ENCODE measurements at places on chromosomes 12 and 14.

DNA sequence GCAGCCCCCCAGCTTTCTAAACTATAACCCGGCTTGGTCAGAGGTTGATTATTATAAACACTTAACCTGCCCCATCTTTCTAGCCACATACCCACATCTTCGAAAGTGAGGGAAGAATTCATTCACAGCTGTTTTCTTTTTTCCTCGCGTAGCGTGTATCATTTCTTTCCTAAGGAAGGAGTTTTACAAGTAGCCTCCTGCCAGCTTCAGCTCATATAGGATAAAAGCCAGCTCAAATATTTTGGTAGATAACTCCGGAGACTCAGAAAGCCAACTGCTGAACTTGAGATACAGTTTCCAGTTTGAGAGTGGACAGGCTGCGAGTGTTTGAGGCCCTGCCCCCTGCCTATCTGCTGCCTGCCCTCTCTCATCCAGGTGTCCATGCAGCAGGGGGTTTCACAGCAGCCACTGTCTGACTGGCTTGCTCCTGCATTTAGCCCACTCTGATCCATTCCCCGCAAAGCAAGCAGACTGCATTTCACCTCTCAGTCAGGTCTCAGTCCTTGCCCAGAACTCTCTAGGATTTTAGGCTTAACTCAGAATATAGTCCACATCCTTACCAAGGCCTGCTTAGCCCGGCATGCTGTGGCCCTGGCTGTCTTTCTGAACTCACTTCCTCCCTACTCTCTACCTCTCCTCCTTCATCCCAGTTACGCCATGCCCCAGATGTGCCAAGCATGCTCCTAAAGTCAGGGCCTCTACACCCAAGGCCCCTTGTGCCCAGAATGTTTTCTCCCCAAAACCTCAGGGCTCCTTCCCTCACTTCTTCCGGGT lies 46.9 kb downstream of the EVL start:
- no peak for DNase-seq

DNA sequence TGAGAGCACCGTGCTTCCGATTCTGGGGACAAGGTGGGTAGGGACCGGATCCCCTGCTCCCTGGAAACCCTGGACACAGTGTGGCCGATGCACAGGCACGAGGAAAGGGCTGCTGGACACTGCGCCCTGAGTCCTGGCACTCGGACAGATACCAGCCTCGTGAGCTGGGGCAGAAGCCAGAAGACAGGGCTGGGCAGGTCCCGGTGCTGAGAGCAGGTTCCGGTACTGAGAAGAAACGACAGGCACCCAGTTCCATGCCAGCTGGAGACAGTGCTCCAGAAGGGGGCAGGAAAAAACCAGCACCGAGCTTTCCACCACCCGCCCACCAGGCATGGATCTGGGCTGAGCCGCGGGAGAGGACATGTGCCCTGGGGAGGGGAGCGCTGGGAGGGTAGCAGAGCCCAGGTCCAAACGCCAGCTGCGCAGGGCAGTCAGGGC lies 6.5 kb downstream of the XRCC3 start:
- no peak for DNase-seq

DNA sequence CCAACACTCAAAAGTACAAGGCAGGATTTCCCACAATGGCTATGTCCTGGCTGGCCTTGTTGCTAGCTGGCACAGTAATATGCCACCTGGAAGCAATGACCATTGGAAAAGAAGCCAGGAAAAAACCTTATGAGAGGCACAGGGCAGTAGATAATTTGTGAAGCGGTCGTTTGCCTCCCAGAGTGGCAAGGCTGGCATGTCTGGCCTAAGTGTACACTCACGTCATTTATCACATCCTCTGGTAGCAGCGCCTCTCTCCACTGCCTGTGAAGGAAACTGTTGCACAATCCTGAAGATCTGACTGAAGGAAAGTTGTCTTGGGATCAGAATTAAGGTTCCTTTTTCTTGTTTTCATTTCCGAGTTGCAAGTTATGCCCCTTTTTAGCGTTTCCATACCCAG lies 408.5 kb downstream of the ZFP36L1 start:
- DNase-seq, result no peak

GRCh38 chr12:76206039-76206676 lies 121.7 kb upstream of the NAP1L1 start:
- DNase-seq, result no peak

GRCh38 chr14:80658733-80659132 lies 282.8 kb downstream of the CEP128 start:
- no peak for DNase-seq

GRCh38 chr12:50017641-50018040 lies 7.7 kb downstream of the RACGAP1 start:
- DNase-seq, result no peak

DNA sequence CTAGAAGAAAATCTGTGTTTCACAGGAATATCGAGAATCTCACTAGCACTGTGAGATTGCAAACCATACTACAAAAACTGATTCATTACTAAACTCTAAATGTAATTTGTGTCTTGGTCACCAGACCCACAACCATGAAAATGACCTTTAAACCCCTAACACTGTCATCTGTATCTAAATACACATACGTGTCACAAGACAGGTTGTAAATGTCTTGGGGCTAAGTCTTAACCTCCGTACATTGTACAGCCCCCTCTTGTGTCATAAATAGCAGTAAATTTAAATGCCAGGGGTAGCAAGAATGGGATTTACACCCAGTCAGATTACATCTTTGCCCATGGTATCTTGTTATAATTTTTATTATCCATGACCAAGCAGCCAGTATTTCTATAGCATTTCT lies 117.3 kb downstream of the GPR135 start:
- DNase-seq, result no peak

DNA sequence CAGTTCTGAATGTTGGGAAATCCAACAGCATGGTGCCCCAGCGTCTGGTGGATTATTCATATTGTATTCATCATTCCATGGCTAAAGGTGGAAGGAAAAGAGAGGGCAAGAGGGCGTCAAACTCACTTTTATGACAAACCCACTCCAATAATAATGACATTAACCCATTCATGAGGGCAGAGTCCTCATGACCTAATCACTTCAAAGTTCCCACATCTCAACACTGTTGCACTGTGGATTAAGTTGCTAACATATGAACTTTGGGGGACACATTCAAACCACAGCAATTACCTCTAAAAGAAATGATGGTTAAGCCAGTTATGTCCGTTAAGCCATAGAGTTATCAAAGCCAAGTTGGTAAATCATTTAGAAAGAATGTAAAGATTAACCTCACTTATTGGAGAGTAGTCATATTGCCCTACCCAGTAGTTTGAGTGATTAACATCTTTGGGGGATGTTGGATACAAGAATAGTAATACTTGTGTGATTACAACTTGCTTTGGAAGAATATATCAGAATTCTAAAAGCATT lies 212.4 kb upstream of the FLRT2 start:
- no peak for DNase-seq

- DNase-seq, result no peak
Observed at GRCh38 chr14:92819011-92819597, 25.0 kb downstream of the GOLGA5 start.

- no peak for DNase-seq
Observed at GRCh38 chr14:50763382-50764007, 67.5 kb downstream of the NIN start.

DNA sequence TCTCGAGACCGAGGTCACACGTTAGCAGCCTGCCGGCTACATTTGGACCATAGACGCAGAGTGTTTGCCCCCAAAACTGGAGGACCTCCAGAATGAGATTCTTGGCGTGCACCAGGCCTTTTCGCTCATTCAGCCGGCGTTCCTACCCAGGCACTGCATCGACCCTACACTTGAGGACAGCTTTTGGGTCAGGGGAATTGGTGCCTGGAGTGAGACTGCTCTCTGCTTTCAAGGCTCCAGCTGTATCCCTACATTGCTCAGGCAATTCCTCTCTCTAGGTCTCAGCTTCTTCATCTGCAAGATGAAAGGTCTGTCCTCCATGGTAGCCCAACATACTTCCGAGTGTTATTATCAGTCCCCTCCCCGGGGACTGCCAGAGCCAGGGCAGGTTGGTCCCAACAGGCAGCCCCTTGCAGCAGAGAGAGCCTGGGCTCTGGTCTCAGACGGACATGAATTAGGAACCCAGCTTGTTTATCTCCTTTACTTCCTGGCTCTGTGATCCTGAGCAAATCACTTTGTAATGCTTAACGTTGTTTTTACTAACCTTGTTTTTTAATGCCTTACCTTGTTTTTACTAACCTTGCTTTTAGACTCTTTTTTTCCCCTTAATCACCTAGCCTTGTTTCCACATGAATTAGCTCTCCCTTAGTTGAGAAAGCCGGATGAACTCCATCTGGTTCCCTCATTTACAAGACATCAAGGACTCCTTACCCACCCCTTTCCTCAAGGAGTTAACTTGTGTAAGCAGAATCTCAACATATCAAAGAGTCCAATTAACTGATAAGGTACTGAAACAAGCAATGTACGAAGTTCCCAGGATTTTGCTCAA lies 892 bp downstream of the TCHP start:
- DNase-seq, result no peak

DNA sequence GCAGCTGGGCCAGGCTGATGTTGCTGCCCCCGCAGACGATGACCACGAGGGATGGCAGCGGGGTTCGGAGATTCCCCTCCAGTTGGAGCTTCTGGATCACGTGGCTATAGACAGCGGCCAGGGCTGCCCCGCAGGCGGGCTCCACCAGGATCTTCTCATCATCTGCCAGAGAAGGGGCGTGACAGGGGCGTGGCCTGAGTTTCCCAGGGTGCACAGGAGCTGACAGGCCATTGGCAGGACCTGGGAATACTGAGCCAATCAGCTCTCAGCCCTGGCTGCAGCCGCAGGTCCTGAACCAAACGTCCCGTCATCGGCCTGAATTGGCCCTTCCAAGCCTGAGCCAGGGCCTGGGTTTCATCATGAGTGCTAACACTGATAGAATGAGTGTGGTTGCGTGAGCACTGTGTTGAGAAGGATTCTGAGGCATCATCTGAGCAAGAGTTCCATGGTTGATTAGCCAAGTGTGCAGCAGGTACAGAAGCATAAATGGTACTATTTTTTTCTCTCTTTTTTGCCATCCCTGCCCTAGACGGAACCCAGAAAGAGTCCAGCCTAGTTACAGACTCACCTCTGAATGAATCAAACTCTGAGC lies 10.6 kb downstream of the SDS start:
- no peak for DNase-seq

DNA sequence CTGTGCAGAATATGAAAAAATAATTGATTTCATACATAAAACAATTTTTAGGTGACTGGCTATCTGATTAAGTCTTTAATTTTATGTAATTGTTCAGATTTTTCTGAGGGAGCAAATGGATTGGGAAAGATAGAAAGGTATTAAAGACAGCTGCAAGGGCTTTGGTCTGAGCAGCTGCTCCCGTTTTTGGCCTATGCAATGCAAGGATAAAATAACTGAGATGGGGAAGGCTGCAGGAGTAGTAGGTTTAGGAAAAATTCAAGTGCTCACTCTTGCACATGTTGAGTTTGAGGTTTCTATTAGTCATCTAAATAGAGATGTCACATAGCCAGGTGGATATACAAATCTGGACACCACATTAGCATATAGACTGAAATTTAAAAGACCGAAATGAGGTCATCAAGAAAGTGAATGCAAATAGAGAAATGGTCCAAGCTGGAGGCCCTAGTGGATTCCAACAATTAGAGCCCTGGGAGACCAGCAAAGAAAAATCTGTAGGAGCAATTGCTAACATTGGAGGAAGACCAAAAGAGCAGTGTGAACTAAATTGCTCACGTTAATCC lies 144.0 kb downstream of the PPFIA2 start:
- no peak for DNase-seq

- DNase-seq, result no peak
Observed at GRCh38 chr14:35385042-35385839, 19.3 kb downstream of the NFKBIA start.

DNA sequence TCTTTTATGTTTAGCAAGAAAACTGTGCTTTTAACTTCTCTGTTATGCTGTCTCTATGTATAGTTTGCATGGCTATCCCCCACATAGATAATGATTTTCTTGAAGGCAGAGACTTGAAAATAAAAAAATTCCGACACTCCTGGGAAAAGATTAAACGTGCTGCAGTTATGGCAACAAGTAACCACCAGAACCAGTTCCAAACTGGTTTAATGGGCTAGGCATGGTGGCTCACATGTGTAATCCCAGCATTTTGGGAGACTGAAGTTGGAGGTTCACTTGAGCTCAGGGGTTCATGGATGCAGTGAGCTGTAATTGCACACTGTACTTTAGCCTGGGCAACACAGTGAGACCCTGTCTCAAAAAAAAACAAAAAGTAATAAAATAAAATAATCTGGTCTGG lies 15.1 kb upstream of the CAPRIN2 start:
- DNase-seq, result no peak

GRCh38 chr14:55942826-55943225 lies 175.4 kb upstream of the PELI2 start:
- DNase-seq, result no peak

DNA sequence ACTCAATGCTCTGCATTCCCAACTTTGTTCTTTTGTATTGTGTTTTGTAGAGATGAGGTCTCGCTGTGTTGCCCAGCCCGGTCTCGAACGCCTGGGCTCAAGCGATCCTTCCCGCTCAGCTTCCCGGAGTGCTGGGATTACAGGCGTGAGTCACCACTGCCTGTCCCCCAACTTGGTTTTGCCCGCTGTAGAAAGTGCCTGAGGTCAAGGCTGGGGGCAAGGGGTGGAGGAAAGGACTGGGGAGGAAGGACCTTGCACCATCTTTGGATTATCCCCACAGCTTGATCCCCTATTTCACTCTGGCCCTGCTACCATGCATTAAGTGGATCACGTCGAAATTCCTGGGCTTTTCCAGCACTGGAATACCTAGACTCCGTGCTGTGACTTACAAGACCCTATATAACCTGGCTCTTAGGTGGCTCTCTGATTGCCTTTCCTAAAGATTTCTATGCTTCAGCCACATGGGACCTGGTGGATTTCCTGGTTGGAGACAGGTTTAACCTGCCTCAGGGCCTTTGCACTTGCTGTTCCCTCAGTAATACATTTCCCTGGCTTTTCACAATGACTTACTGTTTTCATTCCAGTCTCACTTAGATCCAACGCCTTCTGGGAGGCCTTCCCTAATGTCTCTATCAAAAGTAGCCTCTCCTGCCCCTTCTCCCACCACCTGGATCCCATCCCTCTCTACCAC lies 608 bp upstream of the PIANP start:
- no peak for DNase-seq

- peak; percentile 95 for DNase-seq
Observed at GRCh38 chr12:41277100-41277945, 89.2 kb downstream of the PDZRN4 start.

DNA sequence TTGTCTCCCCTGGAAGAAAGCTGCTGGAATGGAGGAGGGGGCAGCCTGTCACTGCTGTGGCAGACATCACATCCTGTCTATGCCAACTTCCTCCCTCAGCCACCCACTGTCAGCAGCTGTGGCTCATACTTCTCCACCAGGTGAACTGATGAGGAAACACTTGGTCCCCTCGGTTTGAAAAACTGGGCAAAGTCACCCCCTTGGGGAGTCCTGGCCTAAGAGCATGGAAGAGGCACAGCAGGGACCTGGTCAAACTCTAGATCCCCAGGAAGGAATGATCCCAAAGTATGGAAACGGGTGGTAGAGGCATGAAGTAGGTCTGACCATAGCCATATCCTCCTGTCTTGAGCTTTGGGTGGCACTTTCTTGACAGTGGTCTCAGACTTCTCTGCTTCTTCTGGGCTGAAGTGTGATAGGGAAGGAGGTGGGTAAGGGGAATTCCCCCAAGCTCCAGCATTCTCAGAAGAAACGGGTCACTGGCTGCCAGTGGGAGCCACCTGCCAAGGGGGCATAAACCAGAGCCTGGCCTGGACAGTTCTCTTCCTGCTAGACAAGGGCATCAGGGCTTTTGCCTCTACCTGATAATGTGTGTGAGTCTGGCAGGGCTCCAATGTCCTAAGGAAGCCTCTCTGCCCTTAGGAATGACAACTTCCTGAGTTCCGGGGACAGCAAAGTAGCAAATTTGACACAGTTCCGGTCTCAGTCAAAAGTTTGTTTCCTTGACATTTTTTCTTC lies 36.0 kb downstream of the FMNL3 start:
- no peak for DNase-seq

- no peak for DNase-seq
Observed at GRCh38 chr12:76020731-76021672, 10.6 kb downstream of the PHLDA1 start.

Measured in NCI-H748 treated with DMSO at 0.1 percent for 48 hours (cell line).